ENCODE measurements at places on chromosomes 4 and X.

DNA sequence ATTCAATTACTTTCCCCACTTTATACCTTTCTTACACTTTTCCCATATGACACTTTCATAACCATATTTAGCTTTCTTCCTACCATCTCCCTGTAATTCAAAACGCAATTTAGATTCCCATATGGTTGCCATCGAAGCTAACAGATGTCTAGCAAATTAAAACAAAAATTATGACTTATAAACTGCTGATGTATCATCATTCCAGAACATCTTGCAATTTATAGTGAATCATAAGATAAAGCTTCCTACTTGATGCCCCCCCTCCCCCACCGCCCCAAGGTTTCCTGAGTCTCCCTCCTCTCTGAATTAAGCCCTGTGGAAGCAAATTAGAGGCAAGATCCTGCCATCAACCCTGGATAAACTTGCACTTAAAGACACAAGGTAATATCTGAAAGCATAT lies 5.4 kb downstream of the TSPAN5 start:
- no peak for DNase-seq

DNA sequence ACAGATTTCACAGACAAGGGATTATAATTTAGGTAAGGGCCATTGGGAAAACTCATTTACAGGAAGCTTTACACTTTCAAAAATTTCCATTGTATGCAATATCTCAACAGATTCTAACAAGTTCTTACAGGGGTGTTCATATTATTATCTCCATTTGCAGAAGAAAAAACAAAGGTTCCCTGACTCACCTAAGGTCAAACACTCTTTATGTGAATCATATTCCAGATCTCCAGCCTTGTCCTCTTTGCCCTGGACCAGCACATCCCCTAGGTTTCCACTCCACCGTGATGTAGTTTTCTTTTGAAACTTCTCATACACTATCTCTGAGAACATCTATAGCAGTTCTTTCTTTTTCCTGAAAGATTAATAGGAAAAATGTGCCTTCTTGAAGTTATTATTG lies 96.4 kb upstream of the HS3ST1 start:
- no peak for DNase-seq

DNA sequence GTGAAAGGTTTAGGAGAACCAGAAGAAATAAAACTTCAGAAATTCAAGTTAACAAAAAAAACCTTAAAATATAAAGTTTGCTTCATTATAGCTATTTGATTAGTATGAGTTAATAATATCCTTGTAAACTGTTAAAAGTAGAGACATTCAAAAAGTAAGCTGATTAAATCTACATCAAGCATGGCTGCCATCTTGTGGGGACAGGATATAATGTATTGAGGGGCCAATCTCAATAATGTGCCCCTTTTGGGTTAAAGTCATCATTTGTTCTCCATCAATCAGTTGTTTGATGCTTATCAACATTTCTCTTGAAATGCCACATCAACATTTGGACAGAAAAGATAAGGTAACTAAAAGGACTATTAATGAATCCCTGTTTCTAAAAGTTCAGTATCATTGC lies 4.6 kb upstream of the GRID2 start:
- no peak for DNase-seq

DNA sequence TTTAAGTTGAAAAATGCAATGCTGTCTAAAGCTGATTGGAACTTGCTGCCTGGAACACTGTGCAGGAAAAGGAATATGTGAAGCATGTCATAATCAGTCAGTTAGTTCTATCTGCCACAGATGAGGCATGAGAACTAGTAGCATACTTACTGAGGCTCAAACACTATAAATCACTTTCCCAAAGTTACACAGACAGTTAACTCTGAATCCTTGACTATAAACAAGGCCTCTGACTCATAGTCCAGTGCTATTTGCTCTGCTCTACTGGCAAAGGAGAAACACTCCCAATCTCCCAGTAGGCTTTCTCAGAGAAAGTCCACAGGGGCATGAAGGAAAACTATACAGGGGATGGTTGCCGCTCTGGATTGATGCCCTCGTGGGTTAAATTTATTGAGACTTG lies 2078.4 kb upstream of the TENM3 start:
- DNase-seq, result no peak

DNA sequence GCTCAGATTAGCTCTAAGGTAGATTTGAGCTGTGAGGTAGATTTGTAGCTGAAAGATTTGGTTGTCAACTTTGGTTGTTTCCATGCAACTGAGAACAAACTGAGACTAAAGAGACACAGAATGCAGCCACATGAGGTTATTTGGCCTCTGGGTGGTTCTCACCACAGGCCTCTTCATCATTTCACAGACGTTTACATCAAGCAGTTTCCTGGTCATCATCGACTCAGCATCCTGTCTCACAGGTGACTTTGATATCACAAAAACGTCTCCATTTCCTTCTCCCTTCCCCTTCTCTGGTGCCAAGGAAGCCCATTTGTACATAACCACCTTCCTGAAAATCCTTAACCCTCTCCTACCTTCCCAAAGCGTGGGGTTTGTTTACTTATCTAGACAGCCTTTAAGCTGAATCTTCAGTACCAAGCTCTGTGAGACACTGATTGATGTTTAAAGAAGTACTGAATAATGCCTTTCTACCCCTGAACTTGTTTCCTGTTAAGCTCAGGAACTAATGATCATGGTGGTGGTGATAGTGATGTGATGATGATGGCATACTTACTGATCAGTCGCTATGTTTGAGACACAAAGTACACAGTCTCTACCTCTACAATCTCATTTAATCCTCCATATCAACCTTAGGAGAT lies 81.9 kb downstream of the FAM114A1 start:
- DNase-seq, result peak; percentile 24

- DNase-seq, result no peak
Observed at GRCh38 chrX:17542123-17542522, 167.1 kb downstream of the NHS start.

GRCh38 chr4:16437836-16438235 lies 211.6 kb upstream of the TAPT1 start:
- DNase-seq, result no peak

GRCh38 chrX:13397878-13398818 lies 78.3 kb upstream of the ATXN3L start:
- DNase-seq, result peak; percentile 50

DNA sequence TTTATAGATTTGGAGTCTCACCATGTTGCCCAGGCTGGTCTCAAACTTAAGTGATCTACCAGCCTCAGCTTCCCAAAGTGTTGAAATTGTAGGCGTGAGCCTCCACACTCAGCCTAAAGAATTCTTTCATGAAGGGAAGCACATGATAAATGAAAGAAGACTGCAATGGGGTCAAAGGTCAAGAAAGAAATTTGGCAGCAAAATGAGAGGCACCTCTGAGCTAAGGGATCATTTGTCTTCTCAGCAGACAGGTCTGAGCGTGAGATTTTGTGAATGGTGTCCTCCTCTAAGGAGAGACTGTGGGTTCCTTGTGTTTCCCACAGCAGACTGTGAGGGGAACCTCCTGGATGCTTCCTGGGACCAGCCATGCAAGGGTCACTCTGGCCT lies 57.5 kb upstream of the EGFL6 start:
- DNase-seq, result no peak

- no peak for DNase-seq
Observed at GRCh38 chr4:42501624-42502401, 104.5 kb downstream of the SHISA3 start.

DNA sequence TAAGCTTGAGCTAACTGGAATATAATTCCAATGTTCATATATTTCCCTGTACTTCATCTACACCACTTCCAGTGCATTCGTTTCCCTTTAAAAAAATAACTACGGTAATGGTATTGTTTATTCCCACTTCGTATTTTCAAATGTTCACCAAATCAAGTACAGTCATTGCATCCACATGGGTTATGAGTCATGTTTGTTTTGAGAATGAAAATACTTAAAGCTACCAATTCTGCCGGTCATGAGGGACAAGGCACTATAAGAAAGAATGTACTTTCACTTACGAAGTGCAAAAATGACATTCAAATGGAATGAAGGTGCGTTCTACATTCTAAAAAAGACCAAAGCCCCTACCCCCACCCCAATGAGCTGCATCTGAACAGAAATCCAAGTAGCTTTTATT lies 174.4 kb upstream of the FGF13 start:
- DNase-seq, result no peak

DNA sequence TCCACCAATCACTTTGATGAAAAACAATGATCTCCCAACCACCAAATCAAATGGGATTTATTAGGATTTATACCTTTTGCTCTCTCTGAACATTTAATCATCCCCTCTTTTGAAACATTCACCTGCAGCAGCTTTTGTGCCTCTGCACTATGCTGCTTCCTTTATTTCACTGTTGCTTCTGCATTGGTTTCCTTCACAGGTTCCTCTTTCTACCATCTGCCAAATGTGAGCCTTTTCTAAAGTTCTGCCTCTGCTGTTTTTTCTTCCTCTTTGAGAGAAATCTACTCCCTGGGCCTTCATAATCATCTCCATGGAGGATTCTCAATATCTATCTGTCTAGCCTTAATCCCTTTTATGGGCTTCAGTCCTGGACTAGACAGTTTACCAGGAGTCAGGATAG lies 24.7 kb downstream of the CUL4B start:
- DNase-seq, result no peak

DNA sequence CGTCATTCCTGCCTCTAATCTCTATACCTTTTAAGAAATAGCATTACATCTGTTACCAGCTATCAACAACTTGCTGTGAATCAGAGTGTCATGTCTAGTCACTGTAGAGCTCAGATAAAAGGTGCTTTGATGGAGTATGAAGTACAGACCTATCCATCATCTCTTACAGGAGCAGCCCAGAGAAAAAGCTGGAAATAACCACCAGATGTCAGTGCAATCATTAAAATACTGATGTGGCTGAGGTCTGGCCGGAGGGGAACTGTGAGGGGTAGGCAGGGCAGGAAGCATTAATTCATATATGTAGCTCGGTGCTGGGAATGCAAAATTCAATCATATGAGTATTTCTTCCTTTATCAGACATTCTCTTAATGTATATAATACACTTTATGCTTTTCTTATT lies 100.6 kb downstream of the AKAP4 start:
- DNase-seq, result peak; percentile 11

DNA sequence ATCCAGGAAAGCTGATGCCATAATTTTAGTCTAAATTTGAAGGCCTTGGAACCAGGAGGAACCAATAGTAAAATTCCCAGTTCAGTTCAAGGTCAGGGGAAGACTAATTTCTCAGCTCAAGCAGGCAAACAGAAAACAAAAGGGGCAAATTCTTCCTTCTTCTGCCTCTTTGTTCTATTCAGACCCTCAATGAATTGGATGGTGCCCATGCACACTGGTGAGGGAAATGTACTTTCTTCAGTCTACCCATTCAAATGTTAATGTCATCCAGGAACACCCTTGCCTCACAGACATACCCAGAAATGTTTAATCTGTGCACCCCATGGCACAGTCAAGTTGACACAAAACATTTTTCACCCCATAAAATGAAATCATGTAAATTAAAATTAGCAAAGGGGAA lies 1851.2 kb upstream of the ADGRL3 start:
- DNase-seq, result no peak

DNA sequence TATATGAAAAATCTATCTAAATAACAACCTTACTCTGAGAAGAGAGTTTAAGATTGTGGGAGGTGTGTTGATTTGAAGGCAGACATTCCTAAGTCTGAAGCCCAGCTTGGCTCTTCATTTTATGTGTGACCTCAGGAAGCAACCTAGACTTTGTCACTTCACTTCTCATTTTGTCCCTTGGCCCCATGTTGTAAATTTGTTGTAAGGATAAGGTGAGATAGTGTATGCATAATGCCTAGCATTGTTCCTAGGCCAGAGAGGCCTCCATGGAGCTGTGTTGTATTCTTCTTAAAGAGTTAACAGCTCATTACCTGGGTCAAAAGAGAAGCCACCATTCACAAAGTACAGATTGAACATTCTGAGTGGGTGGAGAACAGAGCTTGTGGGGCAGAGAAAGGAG lies 1084.4 kb upstream of the SLIT2 start:
- DNase-seq, result no peak

DNA sequence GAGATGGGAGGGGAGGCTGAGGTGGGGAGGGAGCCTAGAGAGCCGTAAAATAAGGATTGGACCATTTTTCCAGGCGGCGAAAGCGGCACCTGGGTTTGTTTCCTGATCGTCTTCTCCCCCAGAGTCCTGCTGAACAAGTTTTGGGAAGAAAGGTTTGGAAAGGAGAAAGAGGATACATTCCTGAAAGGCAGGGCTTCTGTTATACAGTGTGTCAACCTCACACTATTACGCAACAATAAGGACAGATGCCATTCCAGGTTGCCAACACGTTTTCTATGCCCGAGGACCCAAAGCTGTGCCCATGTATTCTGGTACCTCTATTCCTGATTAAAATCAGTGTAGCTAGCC lies 658 bp downstream of the SCOC start:
- no peak for DNase-seq

- no peak for DNase-seq
Observed at GRCh38 chrX:13489454-13489853, 79.9 kb upstream of the EGFL6 start.

- no peak for DNase-seq
Observed at GRCh38 chr4:38924353-38924752, 56.7 kb downstream of the FAM114A1 start.

DNA sequence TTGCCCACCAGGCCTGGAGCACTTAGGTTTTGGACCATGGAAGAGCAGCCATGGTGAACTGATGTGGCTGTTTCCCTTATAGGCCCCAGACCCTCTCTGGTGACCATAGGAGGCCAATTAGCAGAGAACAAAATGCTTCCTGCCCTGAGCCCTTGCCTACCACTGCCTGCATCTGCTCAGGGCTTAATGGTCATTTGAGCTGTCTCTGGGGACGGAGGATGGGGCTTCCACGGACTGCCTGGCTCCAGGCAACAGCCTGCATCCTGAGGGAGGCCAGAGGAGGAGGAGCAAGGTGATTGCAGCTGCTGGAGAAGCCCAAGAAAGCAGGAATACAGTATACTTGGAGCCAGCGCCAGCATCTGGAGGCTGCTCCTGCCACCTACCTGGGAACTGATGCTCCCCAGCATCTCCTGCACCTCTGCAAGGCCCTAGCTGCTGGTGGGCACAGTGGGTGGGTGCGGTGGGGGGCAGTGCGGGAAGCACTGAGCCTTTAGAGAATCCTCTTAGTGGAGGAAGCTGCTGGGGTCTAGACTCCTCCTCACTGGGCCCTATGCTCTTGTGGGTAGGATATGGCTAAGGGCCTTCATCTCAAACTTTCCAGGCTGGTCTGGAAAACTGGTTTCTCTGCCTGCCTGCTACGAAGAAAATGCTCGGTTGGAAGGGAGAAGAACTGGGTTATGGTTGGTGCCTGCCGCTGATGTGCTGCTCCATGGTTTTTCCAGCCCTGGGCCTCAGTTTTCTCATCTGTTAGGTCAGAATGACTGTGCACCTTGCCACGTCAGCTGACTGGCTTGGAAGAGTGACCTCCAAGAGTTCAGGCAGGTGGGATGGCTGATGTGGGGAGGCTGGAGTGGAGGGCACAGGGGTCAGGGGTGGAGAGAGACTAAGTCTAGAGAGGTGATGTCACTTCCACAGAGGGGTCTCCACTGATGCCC lies 158.8 kb upstream of the PJA1 start:
- no peak for DNase-seq

GRCh38 chrX:121761845-121762244 lies 714.4 kb downstream of the GLUD2 start:
- no peak for DNase-seq

GRCh38 chr4:121712001-121712651 lies 15.3 kb upstream of the ANXA5 start:
- DNase-seq, result no peak

GRCh38 chr4:140115140-140115539 lies 38.8 kb downstream of the MAML3 start:
- no peak for DNase-seq

- no peak for DNase-seq
Observed at GRCh38 chrX:148417934-148418333, 82.5 kb upstream of the AFF2 start.

GRCh38 chrX:68844581-68844980 lies 15.8 kb downstream of the EFNB1 start:
- no peak for DNase-seq

- no peak for DNase-seq
Observed at GRCh38 chr4:32884198-32884597, 2164.0 kb downstream of the PCDH7 start.

All from activated CD4-positive, alpha-beta T cell treated with anti-CD3 and anti-CD28 coated beads, Interleukin-2, Interleukin-4, amounts not matched to agents 100 ng/mL and 50 ng/mL, durations not matched to agents 16 hours and 8 hours (primary cell).